ENCODE measurements at places on chromosomes 5 and 9.
A peak's percentile ranks its signal among the peaks of the same experiment; 100 is the strongest.

GRCh38 chr5:67360047-67360446 lies 163.4 kb upstream of the CD180 start:
- DNase-seq: no peak

DNA sequence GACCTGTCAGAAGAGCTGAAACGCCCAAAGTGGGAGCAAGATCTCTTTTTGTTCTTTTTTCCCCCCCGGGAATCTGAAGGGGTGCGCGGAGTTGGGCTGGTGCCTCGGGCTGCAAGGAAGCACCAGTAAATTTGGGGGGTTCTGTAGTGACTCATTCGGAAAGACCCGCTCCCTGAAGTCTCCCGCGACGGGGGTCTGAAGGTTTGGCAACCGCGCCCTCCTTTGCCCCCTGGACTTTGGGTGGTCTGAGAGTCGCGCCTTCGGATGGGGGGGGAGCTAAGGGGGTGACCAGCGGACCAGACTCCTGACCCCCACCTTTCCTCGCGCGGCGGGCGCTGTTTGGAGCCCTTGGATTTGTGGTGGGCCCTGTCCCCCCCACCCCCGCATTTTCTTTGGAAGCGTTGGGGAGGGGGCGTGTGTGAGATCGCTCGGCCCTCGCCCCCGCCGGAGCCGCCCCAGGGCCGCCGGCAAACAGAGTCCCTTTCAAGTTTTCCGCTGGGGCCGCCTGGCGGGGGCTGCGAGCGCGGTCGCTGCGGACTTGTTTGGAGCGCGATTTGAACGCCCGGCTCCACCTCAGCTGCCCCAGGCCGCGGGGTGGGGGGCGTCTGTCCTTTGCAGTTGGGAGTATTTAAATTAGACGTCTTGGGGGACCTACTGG lies 2.0 kb downstream of the CXXC5 start:
- DNase-seq: peak; percentile 65

DNA sequence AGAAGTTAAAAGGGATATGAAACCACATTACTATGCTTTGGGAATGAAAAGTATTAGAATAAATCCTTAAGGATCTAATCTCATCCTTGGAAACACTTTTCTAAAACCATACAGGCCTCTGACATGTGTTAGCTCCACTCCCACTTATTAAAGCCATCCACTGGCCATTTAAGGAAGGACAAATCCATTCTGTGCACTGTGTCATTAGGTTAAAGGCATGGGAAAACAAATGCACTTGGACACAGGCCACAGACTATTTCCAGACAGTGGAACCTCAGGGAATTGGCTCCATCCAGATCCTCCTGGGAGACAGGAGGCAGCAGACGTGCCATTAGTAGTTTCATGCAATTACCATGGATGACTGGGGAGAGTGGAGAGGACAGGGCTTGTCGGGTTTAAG lies 454.9 kb downstream of the ENC1 start:
- DNase-seq: peak; percentile 90

- DNase-seq: no peak
Measured at GRCh38 chr5:38533286-38534155, 22.9 kb downstream of the LIFR start.

- DNase-seq: peak; percentile 95
Measured at GRCh38 chr9:31355965-31356364, 1028.5 kb upstream of the ACO1 start.

- no peak for DNase-seq
Measured at GRCh38 chr5:129747572-129748407, at the start of gene MINAR2. Gene MINAR2, plus strand, starts transcription at chr5:129748094. Its CDS starts 97 bp downstream, at chr5:129748191.

GRCh38 chr5:52693280-52693679 lies 94.4 kb upstream of the ITGA1 start:
- peak; percentile 29 for DNase-seq

- peak; percentile 68 for DNase-seq
Measured at GRCh38 chr5:73783828-73784227, 157.8 kb downstream of the ARHGEF28 start.

DNA sequence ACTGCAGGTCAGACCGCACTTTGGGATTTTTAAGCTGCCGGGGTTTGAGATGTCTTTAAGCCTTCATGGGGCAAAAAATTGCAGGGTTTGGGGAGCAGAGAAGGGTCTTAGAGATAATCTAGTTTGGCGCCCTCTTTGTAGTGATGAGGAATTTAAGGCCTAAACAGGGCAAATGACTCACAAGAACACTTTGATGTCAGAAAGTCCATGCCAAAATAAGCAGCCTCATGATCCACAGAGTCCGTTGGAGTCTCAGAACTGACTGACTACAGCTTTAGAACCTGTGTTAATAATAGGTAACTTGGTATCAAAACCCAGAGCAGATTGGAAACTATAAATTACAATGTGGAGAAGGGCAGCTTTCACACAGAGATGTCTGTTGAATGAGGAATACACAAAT lies 35.9 kb upstream of the PTGS1 start:
- DNase-seq: no peak

GRCh38 chr5:115514220-115514619 lies 30.4 kb downstream of the FEM1C start:
- no peak for DNase-seq

GRCh38 chr9:120261419-120261818 lies 318.5 kb downstream of the CDK5RAP2 start:
- DNase-seq: peak; percentile 83

DNA sequence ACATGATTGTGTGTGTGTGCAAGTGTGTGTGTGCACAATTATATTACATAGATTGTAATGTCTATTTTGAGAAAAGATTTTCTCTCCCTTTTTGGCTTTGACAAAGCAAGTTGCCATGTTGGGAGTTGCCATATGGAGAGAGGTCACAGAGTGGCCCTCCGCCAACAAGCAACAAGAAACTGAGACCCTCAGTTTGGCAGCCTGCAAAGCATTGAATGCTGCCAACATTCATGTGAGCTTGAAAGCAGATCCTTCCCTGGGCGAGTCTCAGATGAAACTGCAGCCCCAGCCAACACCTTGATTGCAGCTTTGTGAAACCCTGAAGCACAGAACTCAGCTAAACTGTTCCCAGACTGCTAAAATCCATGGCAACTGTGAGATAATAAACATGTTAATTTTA lies 498.0 kb downstream of the NR2F1-AS1 start:
- peak; percentile 39 for DNase-seq

All from NCI-H69 (cell line).